Cortex of kidney (tissue), 1 donor: ENCODE measurements at places on chromosomes 13 and 19.

DNA sequence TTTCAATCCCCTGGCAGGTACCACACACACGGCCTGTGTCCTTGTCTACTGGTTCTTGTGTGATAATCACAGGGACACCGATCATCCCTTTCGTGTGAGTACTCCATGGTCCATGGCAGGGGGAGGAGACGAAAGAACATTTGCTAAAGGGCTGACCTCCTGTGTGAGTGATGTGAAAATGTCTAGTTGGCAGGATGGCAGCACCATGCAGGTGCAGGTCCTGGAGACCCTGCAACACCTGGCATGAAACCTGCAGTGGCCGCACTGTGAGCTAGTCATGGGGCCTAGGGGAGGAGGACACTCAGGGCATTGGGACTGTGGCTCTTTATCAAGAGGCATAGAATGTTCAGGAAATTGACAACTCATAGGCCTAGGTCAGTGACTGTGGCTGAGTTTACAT is 22.9 kb upstream of the LGALS14 start:
- no peak for DNase-seq

DNA sequence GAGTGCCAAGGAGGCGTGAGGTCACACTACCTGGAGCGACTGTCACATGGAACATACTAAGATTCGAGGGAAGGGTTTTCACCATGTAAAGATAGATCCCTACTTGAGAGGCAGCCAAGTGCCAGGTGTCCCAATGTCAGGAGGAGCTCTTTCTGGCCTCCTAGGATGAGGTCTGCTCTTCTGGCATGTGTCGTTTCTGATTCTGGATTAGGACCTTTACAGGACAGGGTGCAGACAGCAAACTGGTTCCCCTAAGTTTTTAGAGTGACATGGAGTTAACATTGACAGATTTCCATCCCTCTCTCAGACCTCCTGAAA is 75.3 kb downstream of the ZNF536 start:
- DNase-seq, result no peak

- DNase-seq, result no peak
Measured at GRCh38 chr13:77338961-77339401, 12.1 kb upstream of the MYCBP2 start.

DNA sequence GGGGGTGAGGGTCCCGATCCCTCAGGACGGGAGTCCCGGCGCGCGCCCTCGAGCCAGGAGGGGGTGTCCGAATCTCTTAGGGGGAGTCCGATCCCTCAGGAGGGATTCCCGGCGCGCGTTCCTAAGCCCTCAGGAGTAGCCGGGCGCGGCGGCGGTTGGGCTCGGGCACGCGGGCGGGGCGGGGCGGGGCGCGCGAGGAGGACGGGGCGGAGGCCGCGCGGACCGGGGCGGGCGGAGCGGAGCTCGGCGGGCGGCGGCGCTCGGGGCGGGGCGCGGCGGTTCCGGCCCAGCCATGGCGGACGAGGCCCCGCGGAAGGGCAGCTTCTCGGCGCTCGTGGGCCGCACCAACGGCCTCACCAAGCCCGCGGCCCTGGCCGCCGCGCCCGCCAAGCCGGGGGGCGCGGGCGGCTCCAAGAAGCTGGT is at the start of gene CUL4A:
TSS of gene CUL4A (plus strand) at position 278 of the 423 bp plus-strand sequence. CDS start at position 293, 15 bp downstream.
- no peak for DNase-seq

DNA sequence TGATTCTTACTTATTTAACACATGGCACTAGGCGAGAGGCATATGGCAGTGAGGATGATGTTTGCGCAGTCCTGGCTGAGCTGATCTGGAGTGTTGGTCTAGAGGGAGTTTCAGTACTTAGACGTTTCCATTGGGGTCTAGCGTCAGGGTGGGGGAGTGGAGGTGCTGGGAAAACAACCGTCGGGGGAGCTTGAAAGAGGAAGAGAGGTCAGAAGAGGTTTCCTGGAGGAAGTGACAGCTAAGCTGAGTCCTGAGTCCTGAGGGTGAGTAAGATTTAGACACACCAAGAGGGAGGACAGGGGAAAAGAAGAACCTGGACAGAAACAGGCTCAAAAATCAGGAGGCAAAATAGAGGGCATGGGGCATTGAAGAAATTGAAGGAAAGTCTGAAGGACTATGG is 81.4 kb downstream of the ALOX5AP start:
- no peak for DNase-seq

- DNase-seq, result no peak
Measured at GRCh38 chr13:31885994-31886393, 145.6 kb upstream of the FRY start.

- no peak for DNase-seq
Measured at GRCh38 chr13:53012707-53013106, 15.9 kb upstream of the OLFM4 start.
